Sigmoid colon (tissue), 7 donors: ENCODE measurements at places on chromosomes 11 and 22. TPM values are rescaled to one million over a fixed set of nuclear protein-coding genes. Genes with fewer than 3 reads are reported as not detected.
A peak's percentile ranks its signal among the peaks of the same experiment; 100 is the strongest.

DNA sequence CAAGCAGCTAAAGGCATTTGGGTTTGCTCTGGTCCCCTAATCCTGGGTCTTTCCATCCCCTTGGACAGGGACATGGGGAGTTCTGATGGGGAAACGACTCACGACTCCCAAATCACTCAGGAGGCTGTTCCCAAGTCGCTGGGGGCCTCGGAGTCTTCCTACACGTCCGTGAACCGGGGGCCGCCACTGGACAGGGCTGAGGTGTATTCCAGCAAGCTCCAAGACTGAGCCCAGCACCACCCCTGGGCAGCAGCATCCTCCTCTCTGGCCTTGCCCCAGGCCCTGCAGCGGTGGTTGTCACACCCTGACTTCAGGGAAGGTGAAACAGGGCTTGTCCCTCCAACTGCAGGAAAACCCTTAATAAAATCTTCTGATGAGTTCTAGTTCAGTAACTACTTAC is 10.7 kb downstream of the UPK3A start:
- no peak for DNase-seq

GRCh38 chr22:27185099-27185709 is 527.8 kb downstream of the MIAT start:
- no peak for DNase-seq

DNA sequence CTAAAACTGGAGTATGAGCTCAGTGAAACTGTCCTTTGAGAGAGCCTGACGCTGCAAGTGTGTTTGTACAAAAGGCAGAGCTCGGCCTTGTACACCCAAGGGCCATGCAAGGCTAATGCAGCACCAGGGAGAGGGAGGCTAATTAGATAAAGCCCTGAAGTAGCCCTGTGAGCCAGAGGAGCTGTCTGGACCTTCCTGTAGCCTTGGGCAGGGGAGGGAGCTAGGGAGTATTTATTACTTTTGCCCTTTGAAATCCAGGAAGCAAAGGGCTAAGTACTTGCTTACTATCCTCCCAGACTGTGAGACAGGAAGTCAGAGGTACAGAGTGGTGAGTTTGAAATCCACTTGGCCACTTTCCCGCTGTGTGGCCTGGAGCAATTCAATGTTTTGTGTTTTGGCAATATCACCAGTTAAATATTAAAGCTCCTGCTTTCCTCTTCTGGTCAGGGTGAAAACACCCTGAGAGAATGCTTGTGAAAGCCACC is 10.2 kb upstream of the LDHA start:
- peak; percentile 90 for DNase-seq

Gene KRTAP5-10
- total RNA-seq, result not detected

Gene BAIAP2L2
- 0.27 TPM for total RNA-seq
